Panc1 (cell line): ENCODE measurements at places on chromosomes 16 and 17. TPM values are rescaled to one million over a fixed set of nuclear protein-coding genes. Genes with fewer than 3 reads are reported as not detected.

The CLEC3A gene
- total RNA-seq: 0.23 TPM

The MYH1 gene
- not detected for total RNA-seq

The DLG4 gene
- total RNA-seq: 32.4 TPM

The LGALS9B gene
- total RNA-seq: not detected
